CD4-positive, alpha-beta T cell (primary cell): ENCODE measurements at places on chromosomes 2 and 18. TPM values are rescaled to one million over a fixed set of nuclear protein-coding genes. Genes with fewer than 3 reads are reported as not detected.

DNA sequence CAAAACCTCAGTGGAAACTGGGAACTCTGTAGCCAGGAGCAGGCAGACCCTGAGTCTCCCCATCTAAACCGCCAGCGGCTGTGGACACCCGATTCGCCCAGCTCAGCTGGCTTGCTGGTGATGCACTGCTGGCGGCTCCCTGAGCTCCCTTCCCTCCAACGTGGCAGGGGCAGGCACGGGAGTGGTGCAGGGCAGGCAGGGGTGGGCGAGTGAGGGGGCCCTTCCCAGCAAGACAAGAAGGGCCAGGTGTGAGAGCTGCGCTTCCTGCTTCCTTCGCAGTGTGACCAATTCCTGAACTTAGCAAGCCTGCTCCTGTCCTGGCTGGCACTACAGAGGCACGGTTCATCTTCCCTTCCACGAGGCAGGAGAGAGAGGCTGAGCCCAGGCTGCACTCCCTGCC is 12.3 kb upstream of the SEMA4C start:
- H3K36me3 ChIP-seq, result no peaks in the 10 kb centered on the region
- no peaks in the 10 kb centered on the region for H3K27me3 ChIP-seq
- H3K4me1 ChIP-seq, result no peaks in the 10 kb centered on the region

DNA sequence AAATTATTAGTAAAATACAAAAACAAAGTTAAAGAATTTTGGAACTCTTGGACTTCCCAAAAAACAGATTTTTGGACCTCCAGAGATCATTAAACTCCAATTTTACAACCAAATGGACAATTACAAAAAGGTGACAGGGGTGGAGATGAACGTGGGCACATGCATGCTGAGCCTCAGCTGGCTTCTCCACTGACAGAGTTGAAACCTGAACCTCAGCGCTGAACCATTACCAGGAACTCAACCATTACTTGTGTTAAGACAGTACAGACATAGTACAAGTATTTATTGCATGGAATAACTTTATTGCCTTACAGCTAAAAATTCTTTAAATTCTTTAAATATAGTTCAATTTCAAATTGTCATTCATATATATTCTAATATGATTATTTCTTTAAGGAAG is 33.0 kb upstream of the KIDINS220 start:
- H3K4me3 ChIP-seq, result no peak overlapping the region
- H3K4me1 ChIP-seq, result no peaks in the 10 kb centered on the region
- H3K36me3 ChIP-seq, result no peaks in the 10 kb centered on the region
- no peak for DNase-seq

- H3K27ac ChIP-seq, result no peak overlapping the region
- no peak overlapping the region for H3K4me3 ChIP-seq
- no peaks in the 10 kb centered on the region for H3K27me3 ChIP-seq
- DNase-seq, result no peak
- H3K4me1 ChIP-seq, result no peaks in the 10 kb centered on the region
- H3K36me3 ChIP-seq, result no peaks in the 10 kb centered on the region
Observed at GRCh38 chr2:44680983-44681531, 260.4 kb upstream of the SIX3 start.

DNA sequence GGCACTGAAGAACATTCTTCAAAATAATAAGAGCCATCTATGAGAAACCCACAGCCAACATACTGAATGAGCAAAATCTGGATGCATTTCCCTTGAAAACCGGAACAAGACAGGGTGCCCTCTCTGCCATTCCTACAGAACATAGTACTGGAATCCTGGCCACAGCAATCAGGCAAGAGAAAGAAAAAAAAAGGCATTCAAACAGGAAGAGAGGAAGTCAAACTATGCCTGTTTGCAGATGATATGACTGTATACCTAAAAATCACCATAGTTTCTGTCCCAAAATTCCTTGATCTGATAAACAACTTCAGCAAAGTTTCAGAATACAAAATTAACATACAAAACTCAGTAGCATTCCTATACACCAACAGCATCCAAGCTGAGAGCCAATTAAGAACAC is 119.5 kb upstream of the PARD3B start:
- no peaks in the 10 kb centered on the region for H3K27me3 ChIP-seq
- no peaks in the 10 kb centered on the region for H3K36me3 ChIP-seq
- no peak overlapping the region for H3K27ac ChIP-seq
- DNase-seq, result no peak
- H3K4me3 ChIP-seq, result no peak overlapping the region
- H3K4me1 ChIP-seq, result no peaks in the 10 kb centered on the region

- no peaks in the 10 kb centered on the region for H3K4me1 ChIP-seq
- no peak overlapping the region for H3K4me3 ChIP-seq
- peaks cover 6% of the 10 kb centered on the region for H3K27me3 ChIP-seq
- H3K36me3 ChIP-seq, result no peaks in the 10 kb centered on the region
- no peak overlapping the region for H3K27ac ChIP-seq
Observed at GRCh38 chr2:234960175-234961088, 8.6 kb downstream of the SH3BP4 start.

GRCh38 chr2:9914384-9915065 is 37.0 kb upstream of the GRHL1 start:
- H3K27me3 ChIP-seq, result no peaks in the 10 kb centered on the region
- no peak for DNase-seq
- H3K36me3 ChIP-seq, result peaks cover 28% of the 10 kb centered on the region
- H3K27ac ChIP-seq, result no peak overlapping the region
- H3K4me1 ChIP-seq, result no peaks in the 10 kb centered on the region

DNA sequence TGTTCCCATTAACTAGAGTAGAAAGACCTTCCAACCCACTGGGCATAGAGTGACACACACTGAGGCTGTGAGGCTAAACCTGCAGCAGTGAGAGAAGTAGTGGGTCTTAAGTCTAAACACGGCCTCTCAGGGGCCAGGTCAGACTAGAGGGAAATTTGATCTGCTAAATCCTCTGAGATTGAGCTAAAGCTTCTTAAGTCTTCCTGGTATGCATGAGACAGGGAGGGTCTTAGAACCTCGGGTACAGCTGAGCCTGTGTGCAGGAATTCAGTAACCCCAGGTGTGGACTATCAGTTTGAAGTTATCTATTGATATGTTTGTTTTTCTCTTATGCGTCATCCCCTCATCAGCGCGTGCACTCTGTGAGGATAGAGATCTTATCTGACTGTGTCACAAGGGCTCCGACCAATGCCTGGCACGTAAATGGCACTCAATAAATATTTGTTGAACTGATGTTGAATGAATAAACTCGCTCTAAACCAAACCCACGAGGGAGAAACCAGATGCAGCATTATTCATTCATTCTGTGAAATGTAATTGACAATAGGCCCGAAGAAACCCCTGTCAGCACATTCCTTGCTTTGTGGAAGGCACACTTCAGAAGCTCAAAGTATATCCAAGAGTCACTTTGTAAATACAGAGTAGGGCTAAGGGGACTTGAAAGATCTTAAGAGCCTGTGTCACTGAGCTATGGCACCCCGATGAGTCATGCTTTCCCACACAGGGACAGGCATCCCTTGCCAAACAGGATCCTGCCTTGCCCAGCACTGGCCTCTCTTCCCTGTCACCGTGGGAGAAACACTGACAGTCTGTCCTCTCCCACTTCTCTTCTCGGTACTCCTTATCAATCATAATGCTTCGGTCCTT is 21.7 kb upstream of the RAB10 start:
- peak; percentile 47 for DNase-seq
- H3K36me3 ChIP-seq, result no peaks in the 10 kb centered on the region
- no peak overlapping the region for H3K27ac ChIP-seq
- H3K27me3 ChIP-seq, result no peaks in the 10 kb centered on the region

DNA sequence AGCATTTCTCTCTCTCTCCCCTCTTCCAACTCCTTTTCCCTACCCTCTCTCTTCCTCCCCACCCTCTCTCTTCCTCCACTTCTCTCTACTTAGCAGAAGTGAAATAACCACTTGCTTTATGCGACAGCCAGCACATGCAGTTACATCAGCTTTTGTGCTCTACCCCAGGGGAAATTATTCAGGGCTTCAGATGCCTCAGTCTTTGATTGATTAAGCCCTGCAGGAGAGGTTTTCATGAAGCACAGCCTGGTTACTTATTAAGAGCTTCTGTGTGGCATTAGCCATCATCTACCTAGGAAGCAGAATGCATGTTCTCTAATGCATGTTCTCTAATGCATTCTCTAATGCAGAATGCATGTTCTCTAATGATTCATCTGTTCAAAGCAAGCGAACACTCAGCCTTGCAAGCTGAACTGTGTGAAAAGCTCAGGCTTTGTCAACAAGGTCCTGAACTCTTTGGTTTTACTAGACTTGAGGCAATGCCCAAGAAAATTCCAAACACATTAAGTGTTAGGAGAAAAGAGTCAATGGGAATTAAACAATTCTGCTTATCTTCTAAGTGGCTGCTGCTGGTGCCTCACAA is 56.1 kb downstream of the LHCGR start:
- DNase-seq, result no peak
- H3K27ac ChIP-seq, result no peak overlapping the region
- no peaks in the 10 kb centered on the region for H3K27me3 ChIP-seq
- no peaks in the 10 kb centered on the region for H3K4me1 ChIP-seq
- no peaks in the 10 kb centered on the region for H3K36me3 ChIP-seq
- H3K4me3 ChIP-seq, result no peak overlapping the region

- H3K36me3 ChIP-seq, result peaks cover 6% of the 10 kb centered on the region
- H3K4me1 ChIP-seq, result peaks cover 86% of the 10 kb centered on the region
- H3K4me3 ChIP-seq, result no peak overlapping the region
- H3K27me3 ChIP-seq, result no peaks in the 10 kb centered on the region
- peak; percentile 42 for DNase-seq
Observed at GRCh38 chr2:105793196-105793975, 48.7 kb downstream of the NCK2 start.

DNA sequence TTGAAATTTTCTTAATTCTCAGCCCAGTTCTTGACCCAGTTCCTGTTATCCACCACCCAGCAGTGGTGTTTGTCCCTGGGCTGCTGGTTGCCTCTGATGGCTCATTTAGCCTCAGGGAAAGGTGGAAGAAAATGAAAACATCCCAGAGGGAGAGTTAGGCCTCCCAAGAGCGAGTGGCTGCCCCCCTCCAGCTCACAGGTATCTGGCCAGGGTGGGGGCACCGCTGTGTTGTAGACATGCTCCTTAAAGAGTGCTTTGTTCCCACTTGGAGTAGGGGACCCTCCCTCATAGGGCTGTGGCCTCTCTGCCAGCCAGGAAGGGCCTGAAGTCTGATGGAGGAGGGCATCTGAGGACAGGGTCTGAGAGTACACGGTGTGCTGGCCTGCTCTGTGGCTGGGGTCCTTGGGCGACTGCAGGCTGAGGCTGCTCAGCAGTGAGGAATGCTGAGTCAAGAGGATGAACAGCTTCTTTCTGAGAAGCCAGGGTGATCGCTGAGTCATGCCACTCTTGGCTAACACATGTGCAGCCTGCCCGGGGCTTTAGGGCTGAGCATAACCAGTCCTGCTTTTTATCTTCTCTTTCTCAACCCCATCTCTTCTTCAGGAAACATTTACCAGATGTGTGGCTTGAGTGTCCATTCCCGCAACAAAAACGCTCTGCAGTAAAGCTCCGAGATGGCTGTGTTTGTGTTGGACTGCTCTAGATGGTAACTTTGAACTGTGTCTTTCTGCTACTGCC is 72.3 kb downstream of the IL1R2 start:
- H3K4me3 ChIP-seq, result no peak overlapping the region
- no peak overlapping the region for H3K27ac ChIP-seq
- peaks cover 24% of the 10 kb centered on the region for H3K4me1 ChIP-seq
- H3K36me3 ChIP-seq, result no peaks in the 10 kb centered on the region
- H3K27me3 ChIP-seq, result no peaks in the 10 kb centered on the region
- no peak for DNase-seq

DNA sequence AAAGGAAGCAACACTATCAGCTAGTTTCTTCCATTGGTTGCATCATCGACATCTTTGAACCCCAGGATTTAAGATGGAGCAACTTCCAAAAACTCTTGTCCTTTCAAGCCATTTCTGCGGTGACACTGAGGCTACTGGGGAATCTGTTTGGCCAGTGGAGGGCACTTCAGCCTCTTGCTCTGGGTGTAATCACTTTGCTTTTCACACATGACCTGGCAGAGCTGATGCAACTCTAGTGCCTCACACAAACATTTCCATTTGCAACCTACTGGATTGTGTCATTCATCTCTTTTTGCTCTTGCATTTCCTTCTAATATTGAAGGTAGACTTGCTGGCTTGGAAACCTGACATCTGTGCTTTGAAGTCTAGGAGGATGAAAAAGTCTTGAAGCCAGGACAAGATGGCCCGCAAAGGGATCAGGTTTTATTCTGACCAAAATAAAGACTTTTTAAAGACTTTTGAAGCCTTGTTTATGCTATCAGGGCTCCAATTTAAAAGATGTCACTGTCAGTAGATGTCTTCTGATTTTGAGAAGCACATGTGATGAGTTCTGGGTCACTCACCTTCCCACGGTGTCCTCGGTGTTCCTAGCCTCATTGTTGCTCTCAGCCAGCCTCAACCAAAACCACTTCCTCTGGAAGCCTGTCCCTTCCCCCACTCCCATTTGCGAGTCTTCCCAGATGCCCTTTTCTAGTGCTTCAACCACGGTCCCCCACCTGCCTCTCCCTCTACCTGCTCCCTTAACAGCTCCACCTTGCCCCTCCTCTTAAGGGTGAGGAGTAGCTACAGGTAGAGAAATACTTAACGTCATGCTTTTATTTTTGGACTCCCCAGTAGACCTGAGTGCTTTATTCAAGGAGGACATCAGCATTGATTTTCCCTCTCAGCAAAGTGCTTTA is 69.7 kb upstream of the KCNE4 start:
- H3K4me3 ChIP-seq, result no peak overlapping the region
- H3K4me1 ChIP-seq, result peaks cover 6% of the 10 kb centered on the region
- no peaks in the 10 kb centered on the region for H3K36me3 ChIP-seq
- peaks cover 7% of the 10 kb centered on the region for H3K27me3 ChIP-seq
- no peak for DNase-seq
- H3K27ac ChIP-seq, result no peak overlapping the region

DNA sequence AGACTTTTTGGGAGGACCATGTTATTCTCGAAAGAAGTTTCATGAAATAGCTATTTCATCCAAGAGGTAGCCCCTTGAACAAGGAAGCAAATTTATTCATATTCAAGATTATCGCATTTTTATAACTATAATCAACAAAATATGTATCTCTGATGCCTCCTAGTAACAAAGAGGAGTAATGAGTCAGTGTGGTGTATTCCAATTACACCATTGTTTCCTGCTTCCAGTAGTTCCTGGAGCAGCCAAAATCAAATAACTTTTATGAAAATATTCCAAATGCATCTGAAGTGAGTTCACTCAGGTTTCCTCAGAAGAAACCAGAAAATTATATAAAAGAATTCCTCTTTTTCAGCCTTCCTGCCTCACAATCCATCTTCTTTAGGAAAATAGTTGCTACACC is 43.0 kb downstream of the ANKRD36B start:
- no peak for DNase-seq
- no peak overlapping the region for H3K27ac ChIP-seq
- H3K27me3 ChIP-seq, result no peaks in the 10 kb centered on the region

GRCh38 chr18:46678041-46678440 is 21.0 kb upstream of the LOXHD1 start:
- DNase-seq, result no peak
- H3K36me3 ChIP-seq, result no peaks in the 10 kb centered on the region
- H3K4me3 ChIP-seq, result no peak overlapping the region
- H3K4me1 ChIP-seq, result no peaks in the 10 kb centered on the region
- no peaks in the 10 kb centered on the region for H3K27me3 ChIP-seq

Gene POTEJ
- not detected for total RNA-seq

Gene GLI2
- not detected for total RNA-seq

Gene WDFY1
- total RNA-seq, result 41.1 TPM

Gene ANKRD29
- total RNA-seq, result 0.58 TPM

Gene ANKRD62
- total RNA-seq, result not detected

Gene LIPG
- total RNA-seq, result not detected

Gene MYCN
- not detected for total RNA-seq

Gene CPO
- not detected for total RNA-seq

Gene USP14
- total RNA-seq, result 56.2 TPM

Gene ATG4B
- 86.5 TPM for total RNA-seq

Gene ITGA4
- 79.4 TPM for total RNA-seq
